OCI-LY7 (cell line): ENCODE measurements at places on chromosomes 1 and 21.

DNA sequence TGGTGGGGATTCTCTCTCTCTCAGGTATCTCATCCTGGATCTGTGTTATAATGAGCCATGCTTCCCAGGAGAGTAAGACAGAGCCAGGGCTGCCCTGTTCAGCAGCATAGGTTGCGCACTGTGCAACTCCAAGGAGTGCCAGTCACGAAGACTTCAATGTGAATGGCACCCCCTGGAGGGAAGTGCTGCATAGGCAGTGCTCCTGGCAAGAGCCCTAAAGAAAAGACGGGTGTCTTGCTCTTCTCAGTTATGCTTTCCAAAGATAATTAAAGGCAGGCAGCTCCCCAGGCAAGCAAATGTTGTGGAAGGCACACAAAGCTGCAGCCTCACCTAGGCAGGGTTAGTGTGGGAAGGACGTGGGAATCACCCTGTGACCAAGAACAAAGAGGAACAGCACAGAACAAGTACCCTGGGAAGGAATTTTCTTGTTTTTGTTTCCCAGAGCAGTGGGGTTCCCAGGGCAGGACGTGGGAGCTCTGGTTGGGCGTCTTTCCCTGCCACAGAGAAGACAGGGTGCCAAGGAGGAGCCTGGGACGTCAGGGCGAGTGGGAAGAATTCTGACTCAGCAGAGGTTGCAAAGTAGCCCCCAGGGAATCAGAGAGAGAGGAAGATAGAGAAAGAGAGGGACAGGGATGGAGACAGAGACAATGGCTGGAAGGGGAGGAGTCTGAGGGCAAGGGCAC is 120.9 kb downstream of the KCNN3 start:
- peak; percentile 23 for DNase-seq

DNA sequence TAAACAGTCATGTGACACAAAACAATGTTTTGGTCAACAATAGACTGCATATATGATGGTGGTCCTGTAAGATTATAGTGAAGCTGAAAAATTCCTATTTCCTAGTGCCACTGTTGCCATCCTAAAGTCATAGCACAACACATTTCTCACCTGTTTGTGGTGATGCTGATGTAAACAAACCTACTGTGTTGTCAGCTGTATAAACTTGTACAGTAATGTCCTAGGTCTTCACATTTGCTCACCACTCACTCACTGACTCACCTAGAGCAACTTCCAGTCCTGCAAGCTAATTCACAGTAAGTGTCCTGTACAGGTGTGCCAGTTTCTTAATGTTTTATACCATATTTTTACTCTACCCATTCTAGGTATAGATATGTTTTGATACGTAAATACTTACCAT is 326.1 kb upstream of the USP24 start:
- DNase-seq: no peak

DNA sequence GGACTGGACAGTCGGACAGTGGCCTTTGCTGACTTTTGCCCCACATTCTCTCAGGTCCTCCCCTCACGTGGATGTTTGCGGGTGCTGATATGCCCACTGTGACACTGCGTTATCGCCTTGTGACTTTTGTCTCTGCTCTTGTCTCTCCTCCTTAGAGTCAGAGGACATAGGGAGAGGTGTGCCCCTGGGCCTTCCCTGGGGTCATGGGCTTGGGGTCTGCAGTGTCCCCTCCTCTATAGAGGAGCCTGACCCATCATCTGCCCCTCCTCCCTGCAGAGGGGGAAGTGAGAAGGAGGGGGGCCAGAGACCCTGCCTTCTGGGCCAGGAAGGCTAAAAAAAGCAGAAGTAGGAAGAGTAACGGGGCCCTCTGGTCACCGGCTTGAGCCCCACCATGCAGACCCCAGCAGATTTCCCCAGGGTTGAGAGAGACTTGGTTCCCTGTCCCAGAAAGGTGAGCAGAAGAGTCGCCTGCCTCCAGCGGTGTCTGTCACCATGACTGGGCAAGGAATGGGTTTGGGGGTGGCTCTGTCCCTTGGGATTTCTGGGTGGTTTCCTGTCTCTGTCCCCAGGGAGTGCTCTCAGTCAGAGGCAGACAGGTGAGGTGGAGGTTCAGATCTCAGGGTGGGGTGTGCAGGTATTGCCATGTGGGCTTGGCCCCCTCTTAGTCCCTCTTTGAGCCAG is 13.3 kb downstream of the RPS6KA1 start:
- peak; percentile 89 for DNase-seq

GRCh38 chr1:235127732-235128455 is 743 bp downstream of the TOMM20 start:
- peak; percentile 54 for DNase-seq

DNA sequence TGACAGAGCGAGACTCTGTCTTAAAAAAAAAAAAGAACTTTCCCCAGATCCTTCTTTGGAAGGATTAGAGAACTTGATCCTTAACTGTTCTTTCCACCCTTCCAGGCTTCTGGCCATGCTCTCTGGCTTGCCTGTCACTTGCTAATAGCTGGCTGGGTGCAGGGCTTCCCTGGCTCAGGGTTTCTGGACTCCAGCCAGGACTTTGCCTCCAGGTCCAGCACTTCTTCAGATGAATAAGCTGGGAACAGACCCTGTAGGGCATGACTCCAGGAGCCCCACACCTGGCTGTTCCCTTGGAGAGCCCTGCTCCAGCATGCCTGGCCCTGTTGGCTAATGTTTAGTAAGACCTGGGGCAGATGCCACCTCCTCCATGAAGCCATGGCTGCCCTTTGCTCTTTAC is 3.3 kb upstream of the NT5C1A start:
- DNase-seq: no peak

DNA sequence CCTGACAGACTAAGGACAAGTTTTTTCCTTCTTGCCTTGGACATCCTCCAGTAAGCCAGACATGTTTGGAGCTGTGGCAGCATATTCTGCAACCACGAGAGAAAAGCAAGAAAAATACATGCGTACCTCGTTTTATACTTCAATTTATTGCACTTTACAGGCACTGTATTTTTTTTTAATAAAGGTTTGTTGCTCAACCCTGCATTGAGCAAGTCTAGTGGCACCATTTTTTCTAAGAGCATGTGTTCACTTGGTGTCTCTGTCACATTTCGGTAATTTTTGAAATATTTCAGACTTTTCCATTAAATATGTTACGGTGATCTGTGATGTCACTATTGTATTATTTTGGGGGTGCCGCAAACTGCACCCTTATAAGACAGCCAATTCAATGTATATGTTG is 2.1 kb upstream of the SSX2IP start:
- DNase-seq: no peak

DNA sequence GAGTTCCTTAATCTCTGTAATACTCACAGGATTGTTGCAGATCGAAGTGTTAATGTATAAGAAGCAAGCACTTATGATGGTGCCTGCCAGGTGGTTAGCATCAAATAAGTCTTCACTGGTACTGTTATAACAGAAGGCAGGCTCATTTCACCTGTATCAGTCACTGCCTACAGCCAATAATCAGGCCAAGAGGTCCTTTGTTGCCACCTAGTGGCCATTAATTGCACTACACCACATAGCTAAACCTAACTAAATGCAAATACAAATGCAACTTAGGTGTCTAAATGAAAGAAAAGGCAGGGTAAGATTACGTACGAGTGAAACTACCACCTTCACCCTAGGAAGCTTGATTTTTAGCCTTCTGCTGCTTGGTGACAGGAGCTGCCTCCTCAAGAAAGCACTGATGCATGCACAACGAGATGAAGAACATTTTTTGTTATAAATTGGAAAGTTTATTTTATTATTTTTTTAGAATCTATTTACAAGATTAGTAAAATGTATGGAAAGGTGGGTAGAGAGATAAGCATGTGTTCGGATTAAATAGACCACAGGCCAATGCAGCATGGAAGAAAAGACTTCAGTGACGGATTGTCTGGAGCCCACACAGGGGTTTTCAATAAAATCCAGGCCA is 334.8 kb upstream of the CAMK1G start:
- peak; percentile 56 for DNase-seq

DNA sequence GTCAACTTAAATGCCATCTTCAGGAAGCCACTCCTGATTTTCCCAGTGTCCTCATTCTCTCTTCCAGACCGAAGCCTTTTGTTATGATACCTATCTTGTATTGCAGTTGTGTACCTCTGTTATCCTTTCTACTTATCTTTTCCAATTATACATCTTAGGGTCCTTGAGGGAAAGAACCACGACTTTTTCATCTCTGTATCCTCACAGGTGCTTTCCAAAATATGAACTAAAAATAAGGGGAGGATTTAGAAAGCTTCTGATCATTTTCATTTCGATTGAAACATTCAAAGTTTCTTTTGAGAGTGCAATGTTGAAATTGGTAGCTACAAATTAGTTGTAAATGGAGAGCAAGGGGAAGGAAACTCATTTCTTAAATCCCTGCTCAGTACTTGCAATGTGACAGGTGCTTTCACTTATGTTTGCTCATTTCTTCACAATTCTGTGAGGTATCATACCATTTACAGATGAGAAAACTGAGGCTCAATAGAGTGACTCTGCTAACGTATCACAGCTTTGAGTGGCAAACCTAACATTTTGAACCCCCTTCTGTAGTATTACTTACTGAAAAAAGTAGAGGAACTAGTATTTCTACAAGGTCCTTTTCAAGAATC is 24.2 kb downstream of the SLC19A2 start:
- DNase-seq: no peak

- no peak for DNase-seq
Observed at GRCh38 chr1:52928015-52928404, 934 bp downstream of the SCP2 start.

GRCh38 chr1:208027861-208028260 is 116.9 kb upstream of the CD34 start:
- no peak for DNase-seq

DNA sequence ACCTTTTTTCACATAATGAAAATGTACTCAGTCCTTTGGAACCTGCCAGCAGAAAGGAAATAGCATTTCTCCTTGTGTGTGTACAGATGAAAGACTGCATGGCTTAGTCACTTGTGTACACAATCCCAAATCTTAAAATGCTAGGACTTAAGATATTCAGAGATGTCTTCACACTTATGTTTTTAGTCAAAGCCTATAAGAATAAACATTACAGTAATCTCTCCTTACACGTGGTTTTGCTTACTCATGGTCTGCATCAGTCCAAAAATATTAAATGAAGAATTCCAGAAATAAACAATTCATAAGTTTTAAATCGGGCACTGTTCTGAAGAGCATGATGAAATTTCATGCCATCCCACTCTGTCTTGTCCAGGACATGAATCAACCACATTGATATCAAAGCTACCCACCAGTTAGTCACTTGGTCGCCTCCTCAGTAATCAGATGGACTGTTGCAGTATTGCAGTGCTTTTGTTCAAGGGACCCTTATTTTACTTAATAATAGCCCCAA is 75.7 kb upstream of the RRP15 start:
- no peak for DNase-seq

- DNase-seq: peak; percentile 35
Observed at GRCh38 chr21:17386498-17386897, 126.3 kb upstream of the CXADR start.

DNA sequence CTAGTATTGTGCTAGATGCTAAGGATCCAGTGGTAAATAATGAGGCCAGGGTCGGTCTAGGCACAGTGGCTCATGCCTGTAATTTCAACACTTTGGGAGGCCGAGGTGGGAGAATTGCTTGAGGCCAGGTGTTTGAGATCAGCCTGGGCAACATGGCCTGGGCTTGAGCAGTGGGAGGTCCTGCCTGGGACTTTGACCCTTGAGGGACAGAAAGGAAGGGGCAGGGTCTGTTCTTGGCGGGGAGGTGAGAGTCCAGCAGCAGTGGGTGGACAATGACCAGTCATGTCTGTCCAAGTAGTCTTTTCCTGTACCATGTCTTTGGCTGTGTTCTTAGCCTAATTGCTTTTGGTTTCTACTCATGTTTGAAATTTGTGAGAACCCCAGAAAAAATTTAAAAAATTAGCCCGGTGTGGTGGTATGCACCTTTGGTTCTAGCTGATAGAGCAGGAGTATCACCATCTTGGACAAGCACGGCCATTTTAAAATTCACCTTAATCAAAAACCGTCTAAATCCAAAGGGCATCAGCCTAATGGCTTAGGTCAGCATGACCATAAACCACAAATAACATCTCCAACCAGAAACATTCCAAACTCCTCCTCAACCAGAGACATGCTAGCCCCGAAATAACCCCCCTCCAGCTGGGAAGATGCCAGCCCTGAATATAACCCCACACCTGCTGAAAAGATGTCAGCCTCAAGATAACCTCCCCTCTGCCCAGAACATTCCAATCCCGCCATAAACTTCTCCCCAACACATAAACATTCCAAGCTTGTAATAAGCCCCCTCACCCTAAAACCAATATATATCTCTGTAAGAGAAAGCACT is 6.8 kb upstream of the AK2 start:
- DNase-seq: no peak

GRCh38 chr21:8989261-8989711 is 1532.1 kb upstream of the TPTE start:
- no peak for DNase-seq

DNA sequence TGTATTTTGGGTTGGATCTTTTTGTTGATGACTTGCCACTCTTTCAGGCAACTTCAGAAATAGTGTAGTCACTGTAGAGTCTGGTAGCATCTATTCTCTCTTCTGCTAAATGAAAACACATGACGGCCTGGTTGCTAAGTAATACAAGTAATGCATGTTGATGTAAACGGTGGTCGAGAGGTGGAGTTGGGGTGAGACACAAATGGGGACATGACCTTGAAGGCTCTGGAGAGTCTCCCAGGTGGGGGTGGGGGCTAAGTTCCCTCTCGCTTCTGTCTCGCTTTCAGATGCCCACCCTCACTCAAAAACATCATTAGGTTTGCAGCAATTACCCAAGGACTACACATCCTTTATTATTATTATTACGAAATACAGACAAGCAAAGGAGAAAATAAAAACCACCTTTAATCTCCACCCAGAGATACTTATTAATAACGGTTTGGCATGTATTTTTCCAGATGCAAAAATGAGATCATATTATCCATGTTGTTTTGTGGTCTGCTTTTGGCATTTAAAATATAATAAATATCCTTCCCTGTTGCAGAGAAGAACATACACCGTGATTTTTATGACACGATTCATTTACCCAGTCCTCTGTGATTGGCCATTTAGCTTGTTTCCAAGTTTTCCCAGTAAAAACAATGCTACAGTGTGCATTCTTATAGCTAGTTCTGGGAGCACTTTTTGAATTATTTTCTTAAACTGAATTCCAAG is 138.1 kb downstream of the MIS18A start:
- DNase-seq: no peak

DNA sequence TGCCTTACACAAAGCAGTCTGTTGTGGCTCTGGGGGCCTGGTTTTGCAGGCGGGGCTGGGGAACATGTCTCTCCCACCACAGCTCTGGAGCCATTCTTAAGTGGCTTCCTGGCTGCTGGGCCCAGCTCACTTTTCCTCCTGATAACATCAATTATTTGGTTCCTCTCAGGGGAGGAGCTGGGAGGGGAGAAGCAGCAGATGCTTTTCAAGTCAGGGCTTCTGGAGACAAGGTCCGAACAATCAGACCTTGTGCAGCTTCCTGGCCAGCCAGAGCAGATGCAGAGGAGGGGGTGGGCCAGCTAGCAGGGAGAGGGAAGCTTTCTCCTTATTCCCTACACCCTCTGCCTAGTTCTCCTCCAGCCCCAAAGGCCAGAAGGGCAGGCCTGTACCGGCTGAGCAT is 3.7 kb upstream of the PAQR6 start:
- no peak for DNase-seq

GRCh38 chr21:21045518-21045917 is 47.3 kb downstream of the NCAM2 start:
- no peak for DNase-seq

GRCh38 chr21:37742532-37742931 is 173.7 kb downstream of the KCNJ6 start:
- DNase-seq: peak; percentile 13
